Left renal cortex interstitium (tissue), 4 donors: ENCODE measurements at places on chromosomes 6 and 20. TPM values are rescaled to one million over a fixed set of nuclear protein-coding genes. Genes with fewer than 3 reads are reported as not detected.

DNA sequence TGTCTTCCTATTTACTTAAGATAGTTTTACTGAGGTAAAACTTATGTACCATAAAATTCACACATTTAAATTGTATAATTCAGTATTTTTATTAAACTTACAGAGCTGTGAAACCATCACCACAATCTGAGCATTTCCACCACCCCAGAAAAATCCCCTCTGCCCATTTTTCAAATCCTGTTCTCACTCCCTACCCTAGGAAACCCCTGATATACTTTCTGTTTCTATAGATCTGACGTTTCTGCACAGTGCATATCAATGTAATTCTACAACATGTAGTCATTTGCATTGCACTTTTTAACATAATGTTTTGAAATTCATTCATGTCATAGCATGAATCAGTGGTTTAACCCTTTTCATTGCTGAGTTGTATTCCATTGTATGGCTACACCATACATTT lies 96.7 kb upstream of the OPRM1 start:
- no peak for DNase-seq

DNA sequence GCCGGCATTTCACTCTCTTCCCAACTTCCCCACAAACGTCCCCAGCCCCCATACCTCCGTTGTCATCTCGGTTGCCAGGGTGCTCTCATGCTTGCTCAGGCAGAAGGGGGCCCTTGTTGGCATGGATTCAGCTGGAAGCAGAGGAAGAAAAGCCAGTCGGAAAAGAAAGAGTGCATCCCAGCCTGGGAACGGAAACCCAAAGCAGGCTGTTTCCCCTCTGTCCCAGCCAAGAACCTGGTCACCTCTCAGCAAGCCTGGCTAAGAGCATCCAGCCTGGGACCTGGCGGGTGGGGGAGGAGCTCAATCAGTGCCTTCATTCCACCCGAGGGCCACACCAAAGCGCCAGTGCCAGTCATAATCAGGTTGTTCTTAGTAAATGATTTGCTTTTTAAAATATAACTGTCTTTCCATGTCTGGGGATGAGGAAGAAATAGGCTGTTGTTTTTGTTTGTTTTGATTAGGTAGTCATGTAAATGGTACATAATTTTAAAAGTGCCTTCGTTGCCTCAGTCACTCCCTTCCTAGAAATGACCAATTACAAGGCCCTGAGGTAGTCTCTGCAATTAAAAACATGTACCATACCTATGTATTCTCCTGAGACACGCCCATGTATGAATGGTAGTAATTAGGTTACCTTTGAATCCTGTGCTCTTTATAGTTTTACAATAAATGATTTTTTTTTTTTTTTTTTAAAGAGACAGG lies 21.1 kb downstream of the CHMP4B start:
- DNase-seq, result no peak

ESR1 gene
- 0.46 TPM for polyA plus RNA-seq

CHMP4B gene
- polyA plus RNA-seq, result 116 TPM

GGTLC1 gene
- not detected for polyA plus RNA-seq
